Glomerular endothelial cell (primary cell): ENCODE measurements at places on chromosomes 2 and 18.

DNA sequence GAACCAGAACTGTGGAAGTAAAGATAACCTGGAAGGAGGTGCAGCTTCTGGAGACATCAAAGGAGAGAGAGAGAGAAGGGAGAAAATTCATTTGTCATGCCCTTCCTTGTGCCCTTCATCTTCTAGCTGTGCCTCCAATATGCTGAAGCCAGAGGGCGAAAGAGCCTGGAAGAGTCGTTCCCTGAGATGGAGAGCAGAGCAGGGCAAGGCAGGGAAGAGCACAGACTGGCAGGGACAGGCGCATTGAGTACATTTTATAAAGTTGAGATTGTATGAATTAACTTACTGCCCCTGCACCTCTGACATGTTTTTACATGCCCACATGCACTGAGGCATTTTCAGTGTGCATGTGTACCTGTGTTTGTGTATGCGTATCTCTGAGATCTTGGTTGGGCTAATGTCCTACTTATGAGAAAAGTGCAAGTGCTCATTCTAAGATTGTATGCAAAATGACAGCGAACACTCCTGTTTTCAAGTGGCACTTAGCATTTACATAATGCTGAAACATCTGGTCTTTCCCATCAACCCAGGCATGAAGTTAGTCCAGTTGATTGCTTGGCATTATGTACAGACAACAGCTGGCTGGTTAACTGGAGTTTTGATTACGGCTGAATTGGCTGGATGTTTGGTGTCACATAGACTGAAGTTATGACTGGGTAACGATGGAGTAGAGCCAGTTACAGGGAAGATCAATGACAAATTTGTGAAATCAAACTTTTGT is 23.7 kb upstream of the MMADHC start:
- no peak for DNase-seq

GRCh38 chr2:238897911-238898311 is 50.0 kb downstream of the TWIST2 start:
- DNase-seq, result no peak

DNA sequence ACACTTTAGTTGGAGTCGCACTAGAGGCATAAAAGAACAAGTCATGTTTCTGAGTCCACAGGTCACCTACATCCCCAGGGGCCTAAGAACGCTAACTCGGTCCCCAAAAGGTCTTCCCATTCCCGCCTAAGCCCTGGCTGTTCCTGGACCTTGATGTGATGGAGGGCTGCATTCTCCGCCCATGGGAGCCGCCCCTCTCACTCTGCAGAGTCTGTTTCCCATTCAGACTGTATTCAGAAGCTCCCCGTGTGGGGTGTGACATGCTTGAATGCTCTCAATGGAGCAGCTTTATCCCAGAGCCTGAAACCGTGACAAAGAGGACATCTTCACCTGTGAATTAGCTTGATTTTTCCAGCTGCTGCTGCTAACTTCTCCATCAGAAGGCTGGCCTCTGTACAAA is 319.0 kb upstream of the KLHL29 start:
- DNase-seq, result no peak

GRCh38 chr2:88090446-88091283 is 23.0 kb downstream of the SMYD1 start:
- DNase-seq, result no peak

DNA sequence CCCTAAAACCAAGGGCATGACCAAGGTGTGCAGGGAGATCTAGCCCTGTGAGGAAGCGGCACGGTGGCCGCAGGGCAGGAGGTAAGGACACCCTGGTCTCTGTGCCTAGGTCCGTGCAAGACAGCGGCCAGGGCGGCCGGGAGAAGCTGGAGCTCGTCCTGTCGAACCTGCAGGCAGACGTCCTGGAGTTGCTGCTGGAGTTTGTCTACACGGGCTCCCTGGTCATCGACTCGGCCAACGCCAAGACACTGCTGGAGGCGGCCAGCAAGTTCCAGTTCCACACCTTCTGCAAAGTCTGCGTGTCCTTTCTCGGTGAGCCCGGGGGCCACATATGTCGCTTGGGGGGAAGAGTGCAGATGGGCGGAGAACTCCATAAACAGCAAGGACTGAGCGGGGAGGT is 235.4 kb downstream of the ATAD2B start:
- no peak for DNase-seq

- no peak for DNase-seq
Observed at GRCh38 chr2:125634662-125635061, 1021.3 kb upstream of the GYPC start.
